NCI-H2029 treated with DMSO at 0.1 percent for 48 hours (cell line): ENCODE measurements at places on chromosomes 2 and 18.

DNA sequence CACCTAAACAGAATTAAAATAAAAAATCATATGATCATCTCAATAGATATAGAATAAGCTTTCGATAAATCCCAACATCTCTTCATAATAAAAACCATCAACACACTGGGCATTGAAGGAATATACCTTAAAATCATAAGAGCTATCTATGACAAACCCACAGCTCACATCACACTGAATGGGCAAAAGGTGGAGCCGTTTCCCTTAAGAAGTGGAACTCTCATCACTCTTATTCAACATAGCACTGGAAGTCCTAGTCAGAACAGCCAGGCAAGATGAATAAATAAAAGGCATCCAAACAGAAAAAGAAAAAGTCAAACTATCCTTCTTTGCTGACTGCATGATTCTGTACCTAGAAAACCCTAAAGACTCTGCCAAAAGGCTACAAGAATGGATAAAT is 510.3 kb downstream of the ZNF804A start:
- no peak for DNase-seq

DNA sequence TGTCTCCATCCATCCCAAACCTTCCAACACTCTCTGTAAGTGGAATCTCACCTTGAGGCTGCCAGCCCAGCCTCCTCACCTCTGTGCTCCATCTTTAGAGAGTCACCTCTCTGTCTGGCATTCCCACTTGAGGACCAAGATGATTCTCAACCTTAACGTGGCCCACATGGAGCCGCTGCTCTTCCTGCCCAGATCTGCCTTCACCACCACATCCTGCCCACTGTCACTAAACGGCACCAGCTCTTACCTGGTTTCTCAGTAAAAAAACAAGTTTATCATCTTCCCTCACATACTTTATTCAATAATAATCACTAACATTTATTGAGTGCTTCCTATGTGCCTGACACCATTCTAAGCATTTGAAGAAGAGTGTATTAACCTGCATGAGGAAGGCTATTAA is 80.4 kb downstream of the NEDD4L start:
- no peak for DNase-seq

DNA sequence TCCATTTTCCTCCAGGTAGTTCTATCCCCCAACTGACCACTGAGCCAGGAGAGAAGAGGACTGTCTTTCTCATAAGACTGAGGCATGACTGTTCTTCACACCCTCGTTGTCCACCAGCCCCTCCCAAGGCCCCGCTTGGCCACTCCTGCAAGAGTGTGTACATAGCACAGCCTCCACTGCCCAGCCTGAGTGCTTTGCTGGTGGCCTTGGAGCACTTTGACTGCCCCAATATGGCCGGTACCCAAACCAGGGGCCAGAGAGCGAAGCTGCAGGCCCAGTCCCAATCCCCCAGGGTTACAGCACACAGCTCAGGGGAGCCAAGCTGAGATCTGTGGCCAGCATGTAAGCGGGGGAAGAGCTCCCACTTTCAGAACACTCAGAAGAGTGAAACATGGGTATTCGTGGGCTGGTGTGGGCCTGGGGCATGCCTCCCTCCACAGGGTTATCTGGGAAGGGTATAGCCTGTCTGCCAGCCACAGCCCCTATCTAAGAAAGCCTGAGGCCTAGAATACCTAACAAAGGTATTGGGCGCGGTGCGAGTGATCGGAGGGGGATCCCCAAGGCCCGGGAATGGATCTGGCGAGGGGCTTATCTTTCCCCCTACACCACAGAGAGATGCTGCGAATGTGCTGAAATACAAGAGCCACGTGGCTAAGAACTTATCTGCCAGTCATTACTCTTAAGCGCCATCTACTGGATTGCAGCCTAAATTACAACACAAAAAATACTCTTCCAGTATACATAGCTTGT is 163.8 kb downstream of the WDPCP start:
- DNase-seq = no peak

DNA sequence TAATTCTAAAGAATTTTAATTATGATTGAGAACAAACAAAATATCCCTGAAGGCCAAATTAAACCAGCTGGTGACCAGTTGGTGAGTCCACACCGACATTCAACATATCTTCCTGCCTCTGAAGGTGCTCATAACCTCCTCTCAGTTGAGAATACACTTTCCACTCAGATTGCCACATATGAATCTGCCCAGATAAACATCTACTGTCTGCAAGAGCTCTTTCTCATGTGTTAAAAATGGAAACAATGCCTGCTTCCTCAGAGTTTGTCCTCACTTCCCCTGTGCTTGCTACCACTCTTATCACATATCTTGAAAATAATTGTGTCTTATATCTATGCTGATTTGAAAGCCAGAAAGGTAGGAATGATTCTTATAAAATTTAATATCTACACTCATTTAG is 177.7 kb upstream of the GULP1 start:
- no peak for DNase-seq

DNA sequence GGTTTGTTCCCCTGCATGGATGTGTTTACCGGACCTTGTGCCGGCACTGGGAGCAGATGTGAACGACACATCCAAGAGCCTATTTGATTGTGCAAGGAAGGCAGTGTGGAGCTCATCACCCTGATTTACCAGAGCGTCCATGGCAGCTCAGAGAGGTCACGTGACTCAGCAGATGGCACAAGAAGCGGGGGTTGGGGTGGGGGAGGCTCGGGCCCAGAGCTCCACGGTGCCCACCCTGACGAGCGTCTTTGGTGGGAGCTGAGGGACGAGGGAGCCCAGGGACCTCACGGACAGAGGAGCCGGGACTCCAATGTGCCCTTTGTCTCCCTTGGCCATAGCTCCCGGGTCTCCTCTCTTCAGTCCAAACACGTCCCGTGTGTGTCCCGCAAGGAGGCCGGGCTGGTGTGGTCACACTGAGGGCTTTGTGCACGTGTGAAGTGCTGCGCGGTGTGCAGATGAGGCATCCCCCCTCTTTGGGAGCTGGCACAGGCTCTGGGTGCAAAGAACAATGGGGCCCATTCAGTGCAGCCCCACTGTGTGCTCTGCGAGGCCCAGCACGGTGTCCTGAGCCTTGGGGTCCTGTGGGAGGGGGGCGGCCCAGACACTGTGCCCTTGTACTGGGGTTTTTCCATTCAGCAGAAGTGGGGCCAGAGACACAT is 15.5 kb downstream of the KCNIP3 start:
- DNase-seq = no peak

DNA sequence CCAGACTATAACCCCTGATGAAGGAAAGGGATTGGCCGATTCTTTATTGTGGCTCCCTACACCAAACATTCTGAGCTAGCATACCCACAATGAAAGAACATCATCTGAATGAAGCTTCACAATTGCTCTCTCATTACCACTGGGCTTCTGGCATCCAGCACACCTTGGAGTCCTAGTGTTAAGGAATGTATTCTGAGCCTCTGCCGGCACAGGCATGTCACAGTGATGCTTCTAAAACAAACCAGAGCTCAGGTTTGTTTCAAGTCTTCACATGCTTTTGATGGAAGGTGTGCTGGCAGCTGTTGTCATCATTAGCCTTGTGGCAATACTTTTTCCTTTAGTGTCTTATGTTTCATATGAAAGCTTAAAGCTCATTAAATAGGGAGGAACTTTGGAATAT is 76.3 kb upstream of the RBBP8 start:
- no peak for DNase-seq

GRCh38 chr2:216119986-216120385 is 10.8 kb downstream of the XRCC5 start:
- no peak for DNase-seq

- DNase-seq = no peak
Observed at GRCh38 chr2:159872353-159872752, 74.3 kb upstream of the CD302 start.

DNA sequence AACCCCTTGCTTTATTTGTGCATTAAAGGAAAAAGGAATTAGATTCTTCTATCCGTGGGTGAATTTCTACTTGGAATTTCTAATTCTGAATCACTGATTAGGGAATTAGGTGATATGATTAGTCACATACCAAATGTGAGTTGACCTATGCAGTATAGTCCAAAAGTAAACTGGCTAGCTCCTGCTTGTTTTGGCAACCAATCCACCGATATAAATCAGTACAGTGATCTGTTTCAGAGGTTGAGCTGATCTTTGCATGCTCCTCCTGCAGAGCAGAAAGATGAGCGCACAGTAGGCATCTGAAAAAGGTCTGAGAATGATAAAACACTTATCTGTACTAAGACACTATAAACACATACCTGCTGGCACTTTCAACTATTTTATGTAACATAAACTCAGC is 86.6 kb downstream of the LRP1B start:
- DNase-seq = no peak

DNA sequence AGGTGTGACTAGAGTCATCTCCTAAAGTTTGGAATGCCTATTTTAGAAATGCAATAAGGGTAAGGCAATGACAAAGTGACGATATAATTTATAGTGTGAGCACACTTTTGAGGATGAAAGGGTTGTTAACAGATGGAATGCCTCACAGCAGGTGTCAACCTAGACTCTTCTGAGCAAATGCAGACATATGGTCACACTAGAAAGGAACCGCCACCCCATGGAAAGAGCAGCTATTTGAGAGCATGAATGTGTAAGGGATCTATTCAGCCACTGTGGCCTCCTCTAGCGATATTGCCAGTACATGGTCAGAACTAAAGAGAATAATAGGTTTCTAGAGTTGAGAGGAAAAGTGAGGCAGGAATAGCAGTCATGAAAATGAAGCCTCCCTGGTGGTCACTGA is 18.5 kb downstream of the DSG2 start:
- no peak for DNase-seq

DNA sequence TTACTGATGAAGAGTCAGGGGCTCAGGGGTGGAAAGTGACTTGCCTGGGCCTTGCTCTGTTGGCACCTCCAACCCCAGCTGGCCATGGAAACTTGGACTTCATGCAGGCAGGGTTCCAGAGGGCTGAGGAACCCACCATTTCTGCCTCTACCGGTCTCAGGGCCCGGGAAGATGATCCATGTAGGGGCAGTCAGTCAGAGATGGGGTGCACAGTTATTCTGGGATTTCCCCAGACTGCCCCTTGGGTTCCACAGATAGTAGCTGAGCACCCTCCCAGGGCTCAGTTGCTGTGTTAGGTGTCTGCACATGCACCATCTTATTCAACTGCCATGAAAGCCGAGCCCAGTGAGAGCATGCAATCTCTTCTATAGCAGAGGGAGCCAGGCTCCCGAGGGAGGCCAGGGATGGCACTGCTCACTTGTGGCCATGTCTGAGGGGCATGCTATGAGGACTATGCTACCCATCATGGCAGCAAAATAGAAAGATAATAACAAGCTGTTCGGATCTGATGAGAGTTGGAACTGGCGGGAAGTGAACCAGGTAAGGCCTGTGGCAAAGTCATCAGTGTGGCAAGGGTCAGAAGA is 37.3 kb downstream of the RHOB start:
- DNase-seq = no peak

GRCh38 chr2:40282428-40282827 is 169.5 kb downstream of the SLC8A1 start:
- DNase-seq = no peak
